ENCODE measurements at places on chromosomes 2 and 18. TPM values are rescaled to one million over a fixed set of nuclear protein-coding genes. Genes with fewer than 3 reads are reported as not detected.

GRCh38 chr2:240164586-240164985 is 24.1 kb upstream of the OTOS start:
- DNase-seq = no peak

The FER1L5 gene
- not detected for polyA plus RNA-seq

DNA sequence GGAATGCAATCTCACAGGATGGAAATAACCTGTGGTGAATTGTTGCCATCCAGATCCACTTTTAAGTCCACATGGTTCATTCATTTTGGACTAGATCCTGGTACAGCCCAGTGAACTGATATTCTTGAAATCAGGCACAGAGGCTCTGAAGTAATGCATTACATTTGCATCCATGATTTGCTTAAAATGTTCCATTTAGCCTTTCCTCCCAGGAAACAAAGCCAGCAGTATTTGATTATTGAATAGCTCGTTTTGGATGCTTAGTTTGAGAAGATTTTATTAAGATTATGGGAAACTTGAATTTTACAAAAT is 995.8 kb upstream of the CDH2 start:
- no peak for DNase-seq

- no peak for DNase-seq
Observed at GRCh38 chr2:62297624-62298010, 101.7 kb downstream of the B3GNT2 start.

- DNase-seq = no peak
Observed at GRCh38 chr2:39851251-39851650, 72.2 kb upstream of the THUMPD2 start.

DNA sequence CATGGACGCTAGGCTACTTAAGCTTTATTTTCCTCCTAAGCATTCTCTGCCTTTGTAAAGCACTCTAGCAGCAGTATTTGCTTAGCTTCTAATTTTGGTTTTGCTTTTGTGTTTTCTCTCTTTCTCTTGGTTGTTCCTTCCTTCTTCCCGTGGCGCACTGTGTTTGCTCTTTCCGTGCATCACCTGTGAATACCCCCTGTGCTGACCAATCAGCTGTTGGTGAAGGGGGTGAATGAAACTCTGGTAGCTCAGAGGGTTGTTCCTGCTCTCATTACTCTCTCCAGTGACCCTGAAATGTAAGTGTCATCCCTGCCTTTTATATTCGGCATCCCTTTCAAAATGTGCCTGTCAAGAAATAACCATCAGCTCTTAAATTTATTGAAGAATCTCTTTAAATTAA is 45.5 kb upstream of the TNFRSF11A start:
- DNase-seq = no peak

Measured in CD14-positive monocyte (primary cell).